ENCODE measurements at places on chromosomes 4 and X. TPM values are rescaled to one million over a fixed set of nuclear protein-coding genes. Genes with fewer than 3 reads are reported as not detected.

Gene MMAA
- 5.5 TPM for total RNA-seq

Gene MTNR1A
- not detected for total RNA-seq

Gene GC
- not detected for total RNA-seq

Gene MAGEA2
- not detected for total RNA-seq

Gene CRLF2
- total RNA-seq: not detected

Gene PRSS12
- 40.7 TPM for total RNA-seq

Gene STATH
- total RNA-seq: not detected

Gene DCHS2
- 0.09 TPM for total RNA-seq

Gene C1GALT1C1
- 16.2 TPM for total RNA-seq

Gene GABRA4
- total RNA-seq: not detected

Gene PGAM4
- not detected for total RNA-seq

Gene PLP1
- 0.26 TPM for total RNA-seq

Gene HTN3
- total RNA-seq: not detected

Gene TLR7
- total RNA-seq: not detected

Gene CT45A3
- not detected for total RNA-seq

Gene P2RY8
- total RNA-seq: not detected

Gene TMEM156
- 0.17 TPM for total RNA-seq

Gene CTAG1A
- total RNA-seq: not detected

Gene PRDM8
- total RNA-seq: 2.1 TPM

Gene COX7B2
- not detected for total RNA-seq

Gene SAGE1
- total RNA-seq: not detected

Gene NELFA
- total RNA-seq: 12.6 TPM

Gene OPN1MW2
- total RNA-seq: not detected

Measured in bronchial smooth muscle cell (primary cell).